ENCODE measurements at places on chromosomes 6 and 20. TPM values are rescaled to one million over a fixed set of nuclear protein-coding genes. Genes with fewer than 3 reads are reported as not detected.
A peak's percentile ranks its signal among the peaks of the same experiment; 100 is the strongest.

The ABHD16B gene
- 0.34 TPM for polyA plus RNA-seq

The TMEM244 gene
- not detected for polyA plus RNA-seq

The ZC3H12D gene
- polyA plus RNA-seq, result 0.26 TPM

The HEY2 gene
- 5.5 TPM for polyA plus RNA-seq

The ENPP1 gene
- polyA plus RNA-seq, result 1.2 TPM

The GMEB2 gene
- polyA plus RNA-seq, result 8.7 TPM

The SS18L1 gene
- polyA plus RNA-seq, result 10.1 TPM

The CST2 gene
- polyA plus RNA-seq, result not detected

The HUS1B gene
- not detected for polyA plus RNA-seq

The EYS gene
- under 0.01 TPM for polyA plus RNA-seq

The SYCP2L gene
- 0.12 TPM for polyA plus RNA-seq

DNA sequence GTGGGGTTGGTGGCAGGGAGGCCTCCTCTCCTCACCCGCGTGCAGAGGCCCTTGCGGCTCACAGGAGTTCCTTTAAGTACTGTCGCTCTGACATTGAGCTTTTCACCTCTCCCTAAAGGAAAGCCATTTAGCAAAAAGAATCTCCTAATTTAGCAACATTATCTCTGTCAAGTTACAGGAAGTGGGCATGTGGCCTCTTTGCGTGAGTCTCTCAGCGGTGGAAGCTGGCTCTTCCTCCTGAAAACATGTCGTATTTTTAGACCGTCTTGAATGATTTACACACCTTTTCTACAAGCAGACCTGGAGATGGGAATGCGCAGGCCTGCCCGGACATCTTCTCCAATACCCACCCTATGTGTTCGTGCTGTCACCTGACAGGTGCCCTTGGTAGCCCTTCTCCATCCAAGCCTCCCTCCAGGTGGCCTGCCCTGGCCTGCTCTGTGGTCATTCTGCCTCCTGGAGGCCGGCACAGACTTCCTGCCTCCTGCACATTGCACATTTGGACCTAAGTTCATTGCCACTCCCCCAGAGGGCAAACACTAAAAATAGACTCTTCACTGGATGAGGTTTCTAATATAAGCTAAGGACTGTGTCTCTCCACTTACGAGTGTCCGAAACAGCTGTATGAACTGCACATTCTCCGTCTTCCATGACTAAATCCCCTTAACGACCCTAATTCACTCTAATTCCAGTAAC lies 18.5 kb upstream of the PHACTR3 start:
- no peak for DNase-seq

DNA sequence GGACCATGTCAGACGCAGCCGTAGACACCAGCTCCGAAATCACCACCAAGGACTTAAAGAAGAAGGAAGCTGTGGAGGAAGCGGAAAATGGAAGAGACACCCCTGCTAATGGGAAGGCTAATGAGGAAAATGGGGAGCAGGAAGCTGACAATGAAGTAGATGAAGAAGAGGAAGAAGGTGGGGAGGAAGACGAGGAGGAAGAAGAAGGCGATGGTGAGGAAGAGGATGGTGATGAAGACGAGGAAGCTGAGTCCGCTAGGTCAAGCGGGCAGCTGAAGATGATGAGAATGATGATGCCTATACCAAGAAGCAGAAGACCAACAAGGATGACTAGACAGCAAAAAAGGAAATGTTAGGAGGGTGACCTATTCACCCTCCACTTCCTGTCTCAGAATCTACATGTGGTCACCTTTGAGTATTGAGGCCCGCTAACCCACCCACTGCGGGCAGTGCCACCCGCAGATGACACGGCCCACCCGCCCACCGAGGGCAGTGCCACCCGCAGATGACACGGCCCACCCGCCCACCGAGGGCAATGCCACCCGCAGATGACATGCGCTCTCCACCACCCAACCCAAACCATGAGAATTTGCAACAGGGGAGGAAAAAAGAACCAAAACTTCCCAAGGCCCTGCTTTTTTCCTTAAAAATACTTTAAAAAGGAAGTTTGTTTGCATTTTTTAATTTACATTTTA lies 43.3 kb downstream of the MGME1 start:
- no peak for DNase-seq

GRCh38 chr20:3655131-3655405 lies 8.1 kb downstream of the GFRA4 start:
- DNase-seq, result no peak

- no peak for DNase-seq
Measured at GRCh38 chr6:168367285-168367751, 47.7 kb upstream of the DACT2 start.

- DNase-seq, result no peak
Measured at GRCh38 chr20:63636752-63637628, 10.1 kb upstream of the GMEB2 start.

DNA sequence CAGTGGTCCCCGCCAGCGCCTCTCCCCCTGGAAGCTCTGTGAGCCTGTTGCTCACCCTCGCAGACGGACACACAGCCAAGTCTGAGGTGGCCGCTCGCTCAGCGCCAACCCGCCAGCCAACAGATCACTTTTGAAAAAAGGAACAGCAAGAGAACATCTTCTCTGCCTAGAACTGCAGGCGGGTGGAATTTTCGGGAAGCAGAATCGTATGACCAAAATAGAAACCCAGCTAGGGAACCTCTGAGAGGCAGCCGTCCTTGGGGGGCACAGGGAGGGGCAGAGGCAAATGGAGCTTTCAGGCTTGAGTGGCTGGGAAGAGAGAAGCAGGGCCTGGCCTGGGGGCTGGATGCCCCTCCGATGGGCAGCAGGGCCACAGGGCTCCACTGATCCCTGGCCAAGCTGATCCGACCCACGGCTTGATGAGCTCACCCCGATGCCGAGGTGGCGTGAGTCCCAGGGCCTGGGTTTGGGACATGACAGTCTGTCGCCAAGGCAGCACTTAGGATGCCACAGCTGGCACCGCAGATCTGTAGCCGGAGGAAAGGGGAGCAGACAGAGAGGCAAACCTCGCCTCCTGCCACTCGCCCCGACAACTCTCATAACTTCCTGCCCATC lies 9.8 kb downstream of the NFATC2 start:
- peak; percentile 80 for DNase-seq

GRCh38 chr20:24147961-24148360 lies 159.4 kb upstream of the GGTLC1 start:
- no peak for DNase-seq

DNA sequence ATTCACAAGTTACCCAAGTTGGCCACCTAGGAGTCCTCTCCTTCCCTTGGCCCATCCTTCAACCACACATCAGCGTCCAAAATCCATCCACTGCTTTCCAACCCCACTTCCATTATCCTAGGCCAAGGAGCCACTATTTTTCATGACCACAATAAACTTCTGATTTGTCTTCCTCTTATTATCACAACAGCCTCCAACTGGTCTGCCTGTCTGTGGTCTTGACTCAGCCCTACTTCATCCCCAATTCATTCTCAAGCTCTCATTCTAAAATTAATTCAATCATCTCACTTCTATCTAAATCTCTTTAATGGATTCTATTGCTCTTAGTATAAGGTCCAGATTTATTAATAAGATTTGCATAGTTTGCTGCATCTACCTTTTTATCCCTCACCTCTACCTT lies 189.0 kb upstream of the PRDM1 start:
- no peak for DNase-seq

DNA sequence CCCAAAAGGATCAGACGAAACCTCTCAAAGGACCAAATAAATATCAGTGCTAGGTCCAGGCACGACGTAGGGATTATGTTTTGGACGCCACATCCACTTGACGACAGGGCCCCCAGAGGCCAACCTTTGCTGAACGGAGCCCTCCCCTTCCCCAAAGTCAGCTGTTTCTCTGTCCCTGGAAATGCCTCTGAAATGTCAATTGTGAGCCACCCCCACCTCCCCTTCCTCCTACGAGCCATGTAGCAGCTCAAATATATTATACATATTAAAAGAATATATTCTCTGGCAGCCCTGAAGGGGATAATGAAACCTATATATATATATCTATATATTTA lies 39.6 kb upstream of the BLCAP start:
- no peak for DNase-seq

GRCh38 chr20:60143261-60143842 lies 185.1 kb downstream of the CDH26 start:
- DNase-seq, result no peak

DNA sequence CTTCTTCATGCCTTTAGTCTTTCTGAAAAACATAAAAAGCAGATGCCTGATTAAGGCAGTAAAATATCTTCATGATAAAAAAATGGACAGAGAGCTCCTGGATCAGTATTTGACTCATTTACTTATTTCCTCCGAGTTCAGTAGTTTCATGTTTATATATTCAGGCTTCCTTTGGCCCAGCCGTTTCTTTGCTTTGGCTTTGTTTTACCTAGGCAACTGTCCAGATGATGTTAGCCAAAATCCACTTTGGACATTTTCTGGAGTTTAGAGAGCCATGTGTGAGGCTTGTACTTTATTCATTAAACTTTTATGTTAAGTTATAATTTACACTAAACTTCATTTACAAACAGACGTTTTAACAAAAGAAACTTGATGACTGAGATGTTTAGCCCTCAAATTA lies 307.1 kb upstream of the RSPO3 start:
- DNase-seq, result no peak

GRCh38 chr20:46307139-46307998 lies 929 bp downstream of the CDH22 start:
- DNase-seq, result peak; percentile 81

DNA sequence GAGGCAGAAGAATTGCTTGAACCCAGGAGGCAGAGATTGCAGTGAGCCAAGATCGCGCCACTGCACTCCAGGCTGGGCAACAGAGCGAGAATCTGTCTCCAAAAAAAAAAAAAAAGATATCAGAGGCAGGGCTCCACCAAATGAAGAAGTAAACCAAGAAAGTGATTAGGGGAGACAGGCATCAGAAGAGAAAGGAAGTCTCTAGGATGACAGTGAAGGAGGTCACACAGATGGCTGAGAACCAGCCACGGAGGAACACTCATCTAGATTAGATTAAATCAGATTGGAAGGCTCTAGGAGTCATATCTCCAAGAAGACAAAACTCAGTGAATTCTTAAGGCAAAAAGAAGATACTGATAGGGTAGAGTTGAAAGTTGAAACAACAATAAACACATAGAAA lies 102.2 kb upstream of the CCDC28A start:
- no peak for DNase-seq

DNA sequence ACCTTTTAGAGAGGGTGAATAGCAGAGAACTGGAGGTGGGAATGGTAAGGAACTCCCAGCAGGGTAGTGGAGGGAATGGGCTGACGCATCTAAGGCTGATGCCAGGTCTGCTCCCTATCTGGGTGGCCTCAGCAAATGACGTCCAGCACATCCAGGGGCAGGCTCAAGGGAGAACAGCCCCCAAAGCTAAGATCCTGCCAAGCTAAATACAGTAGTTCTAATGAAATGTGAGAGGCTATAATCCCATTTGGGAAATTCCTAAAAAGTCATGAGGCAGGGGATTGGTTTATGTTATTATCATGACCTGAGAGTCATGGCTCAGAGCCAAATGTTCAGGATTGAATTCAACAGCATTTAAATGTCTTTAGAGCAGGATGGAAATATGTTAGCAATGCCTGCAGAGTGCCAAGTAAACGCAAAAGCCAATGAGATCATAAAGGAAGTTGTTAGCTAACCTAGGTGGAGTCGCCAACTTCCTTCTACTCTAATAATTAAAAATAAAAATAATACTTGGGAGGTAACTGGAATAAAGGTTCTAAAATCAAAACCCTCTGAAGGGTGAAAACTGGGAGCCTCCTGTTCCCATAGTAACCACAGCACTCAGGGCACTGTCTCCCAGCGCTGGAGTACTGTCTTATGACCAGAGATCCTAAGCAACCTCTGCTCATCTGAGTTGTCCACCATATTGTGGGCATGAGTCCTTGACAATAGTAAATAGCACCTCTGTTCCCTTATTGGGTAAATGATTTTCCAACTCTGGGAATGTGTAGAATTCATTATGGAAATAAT lies 34.8 kb downstream of the IYD start:
- no peak for DNase-seq

DNA sequence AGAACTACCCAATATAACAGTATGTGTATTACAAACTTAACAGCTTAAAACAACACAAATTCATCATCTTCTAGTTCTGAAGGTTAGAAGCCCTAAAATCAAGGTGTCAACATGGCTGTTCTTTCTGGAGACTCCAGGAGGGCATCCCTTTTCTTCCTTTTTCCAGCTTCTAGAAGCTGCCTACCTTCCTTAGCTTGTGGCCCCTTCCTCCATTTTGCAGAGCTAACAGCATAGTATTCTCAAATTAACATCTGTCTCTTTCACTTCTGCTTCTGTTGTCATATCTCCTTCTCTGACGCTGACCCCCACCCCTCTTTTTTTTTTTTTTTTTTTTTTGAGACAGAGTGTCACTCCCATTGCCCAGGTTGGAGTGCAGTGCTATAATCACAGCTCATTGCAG lies 52.8 kb upstream of the AKIRIN2 start:
- DNase-seq, result no peak

- DNase-seq, result peak; percentile 63
Measured at GRCh38 chr20:34069341-34070078, 42.5 kb downstream of the EIF2S2 start.

DNA sequence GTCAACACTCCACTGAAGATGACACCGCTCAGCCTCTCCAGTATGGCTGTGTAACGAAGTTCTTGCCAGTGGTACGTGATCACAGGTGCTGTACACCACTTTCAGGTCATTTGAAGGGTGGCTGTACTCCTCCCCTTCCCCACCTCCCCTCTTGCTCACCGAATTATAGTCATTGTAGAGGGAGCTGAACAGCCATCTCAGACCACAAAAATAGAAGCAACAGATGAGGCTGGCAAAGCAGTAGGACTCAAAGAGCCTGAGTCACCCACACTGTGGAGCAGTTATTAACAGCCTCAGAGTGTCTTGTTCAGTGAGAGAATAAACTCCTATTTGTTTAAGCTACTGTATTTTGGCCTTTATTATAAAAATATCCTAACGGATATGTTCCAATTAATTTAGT lies 192.5 kb upstream of the MCHR2 start:
- no peak for DNase-seq

GRCh38 chr6:161186173-161186769 lies 87.6 kb downstream of the AGPAT4 start:
- DNase-seq, result peak; percentile 61

DNA sequence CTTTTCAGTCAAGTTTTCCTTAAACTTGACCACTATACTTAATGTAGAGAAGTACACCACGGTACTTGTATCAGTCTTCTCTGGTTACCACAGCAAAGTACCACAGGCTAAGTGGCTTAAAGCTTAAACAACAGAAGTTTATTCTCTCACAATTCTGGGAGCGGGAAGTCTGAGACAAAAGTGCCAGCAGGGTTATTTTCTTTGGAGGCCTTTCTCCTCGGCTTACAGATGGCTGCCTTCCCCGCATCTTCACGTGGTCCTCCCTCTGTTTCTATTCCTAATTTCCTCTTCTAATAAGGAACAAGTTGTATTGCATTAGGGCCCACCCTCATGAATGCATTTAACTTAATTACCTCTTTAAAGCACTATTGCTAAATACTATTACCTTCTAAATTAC lies 258.0 kb downstream of the PLCB1 start:
- no peak for DNase-seq

- DNase-seq, result no peak
Measured at GRCh38 chr20:10802236-10802635, 128.4 kb upstream of the JAG1 start.

- peak; percentile 5 for DNase-seq
Measured at GRCh38 chr20:47708140-47708807, 77.0 kb downstream of the SULF2 start.

GRCh38 chr6:111871725-111872400 lies 1.4 kb downstream of the FYN start:
- DNase-seq, result no peak
